ENCODE measurements at places on chromosomes 12 and 14.

DNA sequence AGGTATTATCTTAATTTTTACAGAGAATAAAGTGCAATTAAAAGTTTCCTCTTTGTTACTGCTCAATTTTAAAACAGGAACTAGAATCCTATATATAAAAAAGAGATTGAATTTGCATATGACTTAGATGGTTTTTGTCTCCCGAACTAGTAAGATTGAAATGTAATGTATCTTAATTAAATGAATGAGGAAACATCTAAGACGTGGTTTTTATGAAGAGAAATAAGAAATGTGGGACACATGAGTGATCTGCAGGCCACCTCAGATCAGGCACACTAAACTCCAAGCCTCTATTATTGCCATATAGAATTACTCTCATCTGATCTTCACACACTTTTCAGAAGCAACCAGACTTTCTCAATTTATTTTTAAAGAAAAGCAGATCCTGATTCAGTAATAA is 158.6 kb downstream of the CPNE8 start:
- H3K4me1 ChIP-seq = no peaks in the 10 kb centered on the region
- DNase-seq = no peak
- H3K27ac ChIP-seq = no peak overlapping the region
- H3K4me3 ChIP-seq = no peak overlapping the region
- no peaks in the 10 kb centered on the region for H3K27me3 ChIP-seq

DNA sequence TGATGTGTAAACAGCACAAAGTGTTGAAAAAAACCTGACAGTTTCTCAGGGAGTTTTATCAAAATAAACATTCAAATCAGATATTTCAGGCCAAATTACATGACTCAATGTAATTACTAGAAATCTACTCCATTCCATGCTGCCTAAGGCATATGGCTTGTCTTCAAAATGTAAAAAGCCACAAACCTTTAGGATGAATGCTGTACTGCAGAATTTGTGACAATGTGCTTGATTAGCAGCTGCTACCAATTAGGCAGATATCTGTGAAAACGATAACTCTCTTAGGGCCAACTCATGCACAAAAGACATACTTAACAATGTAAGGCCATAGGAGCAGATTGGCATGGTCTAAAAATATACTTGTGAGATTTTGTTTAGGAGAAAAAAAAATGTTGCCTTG is 267.0 kb downstream of the DACT1 start:
- no peak overlapping the region for H3K4me3 ChIP-seq
- no peaks in the 10 kb centered on the region for H3K36me3 ChIP-seq
- H3K27ac ChIP-seq = no peak overlapping the region
- H3K4me1 ChIP-seq = no peaks in the 10 kb centered on the region
- no peaks in the 10 kb centered on the region for H3K27me3 ChIP-seq
- no peak for DNase-seq

- H3K4me3 ChIP-seq = no peak overlapping the region
- peak; percentile 17 for DNase-seq
- no peak overlapping the region for H3K27ac ChIP-seq
- no peaks in the 10 kb centered on the region for H3K36me3 ChIP-seq
These were observed 151.6 kb downstream of the ADGRD1 start for GRCh38 chr12:131105351-131105735.

GRCh38 chr14:34038358-34039057 is 87.6 kb upstream of the EGLN3 start:
- H3K27ac ChIP-seq = no peak overlapping the region
- no peaks in the 10 kb centered on the region for H3K36me3 ChIP-seq
- no peak overlapping the region for H3K4me3 ChIP-seq
- no peaks in the 10 kb centered on the region for H3K27me3 ChIP-seq
- no peaks in the 10 kb centered on the region for H3K4me1 ChIP-seq
- DNase-seq = no peak

- H3K36me3 ChIP-seq = no peaks in the 10 kb centered on the region
- DNase-seq = peak; percentile 41
- peak overlapping the region; percentile 47 for H3K4me3 ChIP-seq
- no peak overlapping the region for H3K27ac ChIP-seq
- no peaks in the 10 kb centered on the region for H3K27me3 ChIP-seq
- no peaks in the 10 kb centered on the region for H3K4me1 ChIP-seq
These were observed 64.3 kb upstream of the STON2 start for GRCh38 chr14:81464253-81465002.

GRCh38 chr12:10159280-10159679 is 12.7 kb downstream of the OLR1 start:
- H3K36me3 ChIP-seq = no peaks in the 10 kb centered on the region
- no peak for DNase-seq
- H3K4me1 ChIP-seq = no peaks in the 10 kb centered on the region
- no peak overlapping the region for H3K27ac ChIP-seq

- no peaks in the 10 kb centered on the region for H3K4me1 ChIP-seq
- no peak overlapping the region for H3K27ac ChIP-seq
- DNase-seq = no peak
These were observed 27.1 kb downstream of the ATP6V1D start for GRCh38 chr14:67332468-67332867.

DNA sequence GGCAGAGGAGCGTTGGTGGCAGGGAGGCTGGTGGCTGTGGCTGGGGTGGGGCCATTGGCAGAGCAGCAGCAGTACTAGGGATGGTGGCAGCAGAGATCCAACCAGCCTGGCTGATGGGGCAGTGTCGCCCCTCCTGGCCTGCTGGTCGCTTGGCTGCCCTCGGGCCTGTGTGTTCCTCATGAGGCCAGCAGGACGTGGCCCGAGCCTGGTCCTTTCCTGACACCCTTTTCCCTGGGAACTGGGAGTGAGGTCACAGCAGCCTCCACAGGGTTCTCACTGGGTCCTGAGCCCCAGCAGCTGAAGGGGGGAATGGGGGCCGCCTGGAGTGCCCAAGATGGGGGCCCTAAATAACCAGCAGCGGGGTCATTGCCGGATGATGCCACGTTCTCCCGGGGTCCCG is 46.1 kb downstream of the KIF26A start:
- no peak overlapping the region for H3K4me3 ChIP-seq
- H3K27ac ChIP-seq = no peak overlapping the region
- no peaks in the 10 kb centered on the region for H3K36me3 ChIP-seq

All from tibial artery (tissue), 4 donors.